Activated T-helper 2 cell treated with anti-CD3 and anti-CD28 coated beads, Interferon-gamma antibody, Interleukin-2, Interleukin-4, amounts not matched to agents 10 μg/mL and 5 μg/mL and 100 μg/mL, durations not matched to agents 14 hours and 24 hours and 36 hours (primary cell): ENCODE measurements at places on chromosomes 2 and 18. TPM values are rescaled to one million over a fixed set of nuclear protein-coding genes. Genes with fewer than 3 reads are reported as not detected.
A peak's percentile ranks its signal among the peaks of the same experiment; 100 is the strongest.

WIPF1 gene
- 281 and 287 TPM in 2 replicates for total RNA-seq

GRCh38 chr2:188243381-188243780, 48.3 kb upstream of the GULP1 start:
- H3K27ac ChIP-seq = no peak overlapping the region
- no peaks in the 10 kb centered on the region for H3K36me3 ChIP-seq
- H3K4me3 ChIP-seq = no peak overlapping the region
- H3K4me1 ChIP-seq = no peaks in the 10 kb centered on the region
- no peak for DNase-seq
- no peaks in the 10 kb centered on the region for H3K27me3 ChIP-seq

- no peaks in the 10 kb centered on the region for H3K36me3 ChIP-seq
- H3K4me3 ChIP-seq = peak overlapping the region; percentile 48
Measured at GRCh38 chr2:150485871-150486538, 1.5 kb downstream of the RND3 start.

ANKRD30BL gene
- not detected in 2 replicates for total RNA-seq

GALNT5 gene
- not detected in 2 replicates for total RNA-seq

GRCh38 chr2:174117951-174118930, 130.1 kb downstream of the OLA1 start:
- H3K27me3 ChIP-seq = no peaks in the 10 kb centered on the region
- H3K27ac ChIP-seq = no peak overlapping the region
- H3K4me1 ChIP-seq = peaks cover 10% of the 10 kb centered on the region
- H3K36me3 ChIP-seq = peaks cover 22% of the 10 kb centered on the region
- DNase-seq = no peak
- H3K4me3 ChIP-seq = no peak overlapping the region

LYG2 gene
- not detected in 2 replicates for total RNA-seq

GRCh38 chr2:112290088-112290487, 14.7 kb downstream of the ZC3H6 start:
- DNase-seq = no peak
- H3K27me3 ChIP-seq = no peaks in the 10 kb centered on the region
- H3K4me3 ChIP-seq = no peak overlapping the region
- H3K36me3 ChIP-seq = no peaks in the 10 kb centered on the region

DNA sequence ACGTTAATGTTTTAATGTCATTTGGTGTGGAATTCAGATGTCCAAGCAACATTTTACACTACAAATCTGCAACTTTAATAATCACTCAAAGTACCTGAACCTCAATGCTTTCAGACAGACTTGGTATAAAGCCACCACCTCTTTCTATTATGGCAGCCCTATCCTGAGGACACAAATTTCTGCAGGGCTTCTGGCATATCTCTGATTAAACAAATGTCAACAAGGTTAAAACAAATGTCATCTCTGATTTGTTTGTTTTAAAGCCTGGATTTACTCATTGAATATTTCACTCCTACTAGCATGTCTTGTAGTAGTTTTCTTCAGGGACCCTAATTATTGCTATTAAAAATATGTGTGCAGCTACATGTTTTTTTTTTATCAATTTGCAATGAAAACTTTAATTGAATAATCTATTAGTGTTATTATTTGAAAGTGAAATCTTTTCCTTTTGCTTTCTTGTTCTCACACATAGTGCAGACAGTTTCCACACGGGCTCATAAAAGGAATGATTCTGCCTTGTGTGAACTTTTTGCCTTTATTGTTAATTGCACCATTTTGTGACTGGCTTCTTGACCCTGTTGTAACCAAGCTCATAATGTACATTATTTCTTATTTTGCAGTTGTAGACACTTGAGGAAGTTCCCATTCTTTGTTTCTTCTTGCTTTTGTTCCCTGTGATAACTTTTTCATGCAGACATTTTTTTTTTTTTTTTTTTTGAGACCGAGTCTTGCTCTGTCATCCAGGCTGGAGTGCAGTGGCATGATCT, 30.1 kb downstream of the IL37 start:
- H3K27me3 ChIP-seq = peaks cover 33% of the 10 kb centered on the region
- H3K4me1 ChIP-seq = peaks cover 3% of the 10 kb centered on the region
- no peak overlapping the region for H3K27ac ChIP-seq
- no peak for DNase-seq
- H3K4me3 ChIP-seq = no peak overlapping the region
- no peaks in the 10 kb centered on the region for H3K36me3 ChIP-seq

GPBAR1 gene
- 0.41 and 0.87 TPM in 2 replicates for total RNA-seq

- no peak overlapping the region for H3K27ac ChIP-seq
- no peaks in the 10 kb centered on the region for H3K27me3 ChIP-seq
- DNase-seq = no peak
- no peak overlapping the region for H3K4me3 ChIP-seq
Measured at GRCh38 chr2:219561179-219562048, 9.9 kb downstream of the OBSL1 start.

GRCh38 chr2:121130301-121130850, 154.6 kb downstream of the TFCP2L1 start:
- no peak overlapping the region for H3K4me3 ChIP-seq
- no peaks in the 10 kb centered on the region for H3K27me3 ChIP-seq
- no peak for DNase-seq

GRCh38 chr2:16096962-16097361, 156.6 kb downstream of the MYCN start:
- DNase-seq = no peak
- no peaks in the 10 kb centered on the region for H3K36me3 ChIP-seq
- H3K27me3 ChIP-seq = no peaks in the 10 kb centered on the region
- H3K27ac ChIP-seq = no peak overlapping the region
- H3K4me1 ChIP-seq = no peaks in the 10 kb centered on the region

DNA sequence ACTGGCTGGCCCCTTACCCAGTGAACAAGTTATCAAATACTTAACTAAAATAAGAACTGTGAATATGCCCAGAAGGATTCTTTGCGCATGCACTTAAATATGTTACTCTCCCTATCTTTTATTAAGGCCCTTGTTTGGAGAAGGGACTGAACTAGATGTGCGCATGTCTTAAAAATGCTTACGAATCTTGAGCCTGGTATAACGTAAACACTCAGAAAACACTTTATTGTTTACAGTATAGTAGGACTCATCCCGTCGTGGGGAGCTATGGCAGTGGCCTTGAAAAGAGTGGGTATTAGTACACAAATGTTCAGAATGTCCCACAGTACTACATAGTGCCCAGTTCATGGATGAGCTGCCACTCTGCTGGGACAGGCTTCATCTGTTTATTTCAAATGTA, 75.9 kb upstream of the MAP4K3 start:
- no peak overlapping the region for H3K4me3 ChIP-seq
- H3K27ac ChIP-seq = peak overlapping the region; percentile 54
- DNase-seq = no peak
- peaks cover 50% of the 10 kb centered on the region for H3K4me1 ChIP-seq
- peaks cover 2% of the 10 kb centered on the region for H3K27me3 ChIP-seq
- no peaks in the 10 kb centered on the region for H3K36me3 ChIP-seq
